MV-4-11 (cell line): ENCODE measurements at places on chromosomes 6 and 20.

DNA sequence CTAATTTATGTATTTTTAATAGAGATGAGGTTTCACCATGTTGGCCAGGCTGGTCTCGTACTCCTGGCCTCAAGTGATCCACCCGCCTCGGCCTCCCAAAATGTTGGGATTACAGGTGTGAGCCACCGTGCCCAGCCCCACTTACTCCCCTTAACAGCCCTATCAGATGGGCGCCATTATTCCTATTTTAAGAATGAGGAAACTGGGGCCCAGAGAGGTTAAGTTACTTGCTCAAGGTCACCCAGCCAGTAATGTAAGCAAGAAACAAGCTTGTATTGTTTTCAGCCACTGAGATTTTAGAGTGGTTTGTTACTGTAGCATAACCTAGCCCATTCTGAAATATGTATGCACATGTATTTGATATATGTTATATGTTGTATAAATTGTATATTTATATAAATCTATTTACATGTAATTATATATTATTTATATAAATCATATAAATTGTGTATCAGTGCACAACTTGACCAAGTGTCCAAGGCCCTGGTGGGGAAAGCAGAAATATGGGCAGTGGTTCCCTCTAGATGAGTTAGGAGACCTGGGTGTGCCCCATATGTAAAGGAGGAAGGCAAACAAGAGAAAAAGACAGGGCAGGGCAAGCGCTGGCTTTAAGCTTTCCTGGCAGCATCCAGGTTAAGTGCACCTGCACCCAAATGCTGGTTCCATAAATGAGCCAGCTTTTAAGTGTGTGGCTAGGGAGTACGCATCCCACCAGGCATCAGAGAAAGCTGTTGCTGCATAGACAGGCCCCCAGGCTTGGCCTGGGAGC lies 1.2 kb upstream of the GUCA1A start:
- no peak for DNase-seq

DNA sequence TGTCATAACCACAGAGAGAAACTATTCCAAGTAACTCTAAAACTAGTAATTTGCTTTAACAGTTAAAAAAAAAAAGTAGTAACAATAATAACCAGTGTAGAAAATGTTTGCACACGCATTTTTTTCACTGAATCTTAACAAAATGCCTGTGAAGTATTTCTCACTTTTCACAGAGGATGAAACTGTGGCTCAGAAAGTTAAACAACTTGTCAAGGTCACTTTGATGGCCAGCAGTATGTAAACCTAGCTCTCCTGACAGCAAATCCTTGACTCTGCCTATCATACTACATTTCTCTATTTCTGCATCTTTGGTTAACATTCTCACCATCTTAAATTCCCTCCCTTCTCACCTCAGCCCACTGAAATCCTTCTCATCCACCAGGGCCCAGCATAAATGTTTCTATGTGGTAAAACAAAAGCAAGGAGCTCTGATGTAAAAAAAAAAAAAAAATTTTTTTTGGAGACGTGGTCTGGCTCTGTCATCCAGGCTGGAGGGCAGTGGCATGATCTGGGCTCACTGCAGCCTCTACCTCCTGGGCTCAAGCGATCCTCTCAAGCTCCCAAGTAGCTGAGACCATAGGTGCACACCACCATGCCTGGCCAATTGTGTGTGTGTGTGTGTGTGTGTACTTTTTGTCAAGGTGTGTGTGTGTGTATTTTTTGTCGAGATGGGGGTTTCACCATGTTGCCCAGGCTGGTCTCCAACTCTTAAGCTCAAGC lies 26.1 kb upstream of the ZC3H12D start:
- no peak for DNase-seq

DNA sequence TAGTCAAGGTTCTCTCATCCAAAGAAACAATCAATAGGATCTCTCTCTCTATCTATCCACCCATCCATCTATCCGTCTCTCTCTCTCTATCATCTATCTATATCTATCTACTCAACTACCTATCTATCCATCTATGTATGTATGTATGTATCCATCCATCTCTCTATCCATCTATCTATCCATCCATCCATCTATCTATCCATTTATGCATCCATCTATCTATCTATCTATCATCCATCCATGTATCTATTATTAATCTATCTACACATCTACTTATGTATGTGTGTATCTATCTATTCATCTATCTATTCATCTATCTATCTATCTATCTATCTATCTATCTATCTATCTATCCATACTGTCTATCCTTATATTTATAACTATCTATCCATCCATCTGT lies 99.3 kb downstream of the FNDC1 start:
- DNase-seq, result no peak

GRCh38 chr6:118565311-118565960 lies 17.3 kb downstream of the PLN start:
- DNase-seq, result peak; percentile 46

GRCh38 chr20:46013322-46013828 lies 4.7 kb downstream of the MMP9 start:
- no peak for DNase-seq

- peak; percentile 20 for DNase-seq
Observed at GRCh38 chr20:22729180-22729579, 144.8 kb upstream of the FOXA2 start.
